ENCODE measurements at places on chromosomes 7 and 10.

DNA sequence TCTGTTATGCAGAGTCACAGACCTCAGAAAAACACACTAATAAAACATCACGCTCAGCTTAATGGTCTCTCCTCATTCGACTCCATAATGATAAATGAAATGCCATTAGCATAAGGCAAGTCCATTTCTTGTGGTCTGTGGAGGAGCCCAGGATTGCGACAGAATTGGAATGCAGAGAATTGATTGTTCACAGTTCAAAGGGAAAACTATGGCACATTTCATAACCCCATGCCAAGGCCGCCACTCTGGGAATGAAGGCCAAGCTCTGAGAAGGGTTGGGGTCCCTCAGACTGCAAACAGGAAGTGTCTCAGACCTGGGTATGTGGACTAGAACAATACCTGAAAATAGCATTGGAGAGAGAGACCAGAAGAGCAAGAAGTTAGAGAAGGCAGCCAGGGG is 398.9 kb downstream of the ADRA2A start:
- peak; percentile 11 for DNase-seq

DNA sequence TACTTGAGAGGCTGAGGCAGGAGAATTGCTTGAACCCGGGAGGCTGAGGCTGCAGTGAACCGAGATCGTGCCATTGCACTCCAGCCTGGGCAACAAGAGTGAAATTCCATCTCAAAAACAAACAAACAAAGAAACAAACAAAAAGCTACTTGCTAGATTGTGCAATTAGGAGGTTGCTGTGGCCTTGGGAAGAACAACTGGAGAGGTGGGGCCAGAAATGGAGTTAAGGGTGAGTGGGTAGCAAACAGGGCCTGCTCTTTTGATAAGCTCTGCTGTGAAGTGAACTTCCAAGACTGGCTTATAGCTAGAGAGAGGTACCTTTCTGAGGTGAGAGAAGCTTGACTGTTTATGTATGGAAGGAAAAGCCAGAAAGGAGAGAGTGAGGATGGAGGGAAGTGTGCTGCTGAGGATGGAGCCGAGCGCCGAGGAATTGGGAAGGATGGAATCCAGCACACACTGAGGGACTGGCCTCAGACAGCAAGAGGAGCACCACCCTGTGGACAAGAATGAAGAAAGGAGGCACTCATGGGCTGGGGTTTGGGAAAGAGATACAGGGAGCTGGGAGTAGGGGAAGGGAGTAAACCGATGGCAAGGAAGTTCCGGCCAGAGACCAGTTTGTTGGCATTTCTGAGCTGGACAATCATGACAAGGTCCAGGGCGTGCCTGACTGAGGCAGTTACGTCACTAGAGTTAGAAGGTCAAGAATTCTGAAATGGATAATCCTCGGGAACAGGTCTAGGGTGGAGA is 7.0 kb upstream of the RPEL1 start:
- DNase-seq, result peak; percentile 88

DNA sequence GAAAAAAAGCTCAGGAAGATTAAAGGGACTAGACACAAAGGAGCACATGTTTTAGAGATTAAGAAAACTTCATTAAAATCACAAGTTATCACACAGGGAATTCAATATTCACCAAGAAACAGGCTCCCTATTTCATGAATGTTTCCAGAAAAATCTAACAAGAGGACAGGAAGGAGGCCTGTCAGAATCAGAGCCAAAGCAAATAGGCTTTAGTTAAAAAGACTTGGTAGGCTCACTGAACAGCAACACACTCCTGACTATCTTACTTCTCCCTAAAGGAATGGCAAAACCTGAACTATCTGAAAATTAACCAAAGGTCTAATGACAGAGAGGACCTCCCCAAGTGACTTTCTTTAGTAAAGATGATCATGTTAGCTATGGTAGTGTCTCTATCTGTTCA is 188.3 kb upstream of the MEOX2 start:
- DNase-seq, result peak; percentile 41

- no peak for DNase-seq
Measured at GRCh38 chr10:78333362-78334143, 299.9 kb downstream of the RPS24 start.

DNA sequence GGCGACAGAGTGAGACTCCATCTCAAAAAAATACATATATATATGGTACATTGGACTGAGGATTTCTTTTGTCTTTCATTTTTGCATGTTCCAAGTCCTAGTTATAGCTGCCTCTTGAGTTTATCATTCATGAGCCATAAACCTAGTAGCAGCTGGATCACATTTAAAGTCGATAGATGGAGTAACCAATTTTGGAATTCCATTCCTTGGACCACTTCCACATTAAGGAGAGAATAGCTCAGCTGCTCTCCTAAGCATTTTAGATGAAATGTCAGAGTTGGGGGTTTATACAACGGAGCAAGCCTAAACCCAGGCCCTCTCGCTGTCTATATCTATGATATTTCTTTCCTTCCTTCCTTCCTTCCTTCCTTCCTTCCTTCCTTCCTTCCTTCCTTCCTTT is 141.2 kb downstream of the LYZL1 start:
- DNase-seq, result no peak

GRCh38 chr7:139731802-139732470 is 45.9 kb downstream of the HIPK2 start:
- DNase-seq, result peak; percentile 91

DNA sequence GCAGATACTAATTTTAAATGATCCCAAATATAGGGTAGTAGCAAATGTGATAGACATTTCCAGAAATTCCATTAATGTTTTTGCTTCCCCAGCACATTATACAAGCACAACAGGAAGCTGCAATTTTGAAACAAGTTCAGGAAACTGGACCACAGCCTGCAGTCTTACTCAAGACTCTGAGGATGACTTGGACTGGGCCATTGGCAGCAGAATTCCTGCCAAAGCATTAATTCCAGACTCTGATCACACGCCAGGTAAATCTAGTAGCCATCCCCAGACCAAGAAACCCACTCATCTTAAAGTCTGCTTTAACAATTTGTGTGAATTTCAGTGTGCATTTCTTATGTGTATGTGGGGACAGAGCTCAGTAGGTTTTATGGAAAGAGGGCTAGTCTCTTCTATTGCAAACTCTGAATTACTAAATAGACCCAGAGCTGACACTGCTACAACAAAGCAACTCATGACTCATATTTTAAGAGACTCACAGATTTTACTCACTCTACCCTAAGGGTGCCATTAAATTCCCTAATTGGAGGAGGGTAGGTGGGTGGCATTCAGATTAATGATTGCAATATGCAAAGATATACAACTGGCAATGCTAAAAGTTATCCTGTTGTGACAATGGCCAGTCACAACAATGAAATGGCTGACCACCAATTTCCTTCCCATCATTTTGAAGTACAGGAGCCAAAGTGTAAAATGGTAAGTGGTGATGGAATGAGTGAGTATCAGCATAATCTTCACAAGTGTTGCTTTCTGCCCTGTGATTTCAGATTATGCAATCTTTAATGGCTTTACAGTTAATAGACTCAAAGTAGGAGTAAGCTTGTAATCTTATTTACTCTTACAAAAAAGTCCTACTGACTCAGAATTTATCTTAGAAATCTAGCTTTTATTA is 317.6 kb upstream of the PLXDC2 start:
- DNase-seq, result peak; percentile 16

DNA sequence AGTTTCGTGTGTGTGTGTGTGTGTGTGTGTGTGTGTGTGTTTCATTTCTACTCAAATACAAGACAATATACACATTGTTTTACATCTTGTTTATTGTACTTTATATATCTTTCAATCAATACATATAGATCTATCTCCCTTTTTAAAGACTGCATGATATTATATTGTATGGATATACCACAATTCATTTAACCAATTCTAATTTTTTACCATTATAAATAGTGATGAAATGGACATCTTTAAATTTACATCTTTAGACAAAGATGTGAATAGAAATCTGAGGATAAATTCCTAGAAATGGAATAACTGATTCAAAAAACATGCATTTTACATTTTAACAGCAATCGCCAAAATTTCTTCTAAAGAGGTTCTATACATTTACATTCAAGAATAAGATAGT is 23.2 kb upstream of the HIBADH start:
- DNase-seq, result no peak

DNA sequence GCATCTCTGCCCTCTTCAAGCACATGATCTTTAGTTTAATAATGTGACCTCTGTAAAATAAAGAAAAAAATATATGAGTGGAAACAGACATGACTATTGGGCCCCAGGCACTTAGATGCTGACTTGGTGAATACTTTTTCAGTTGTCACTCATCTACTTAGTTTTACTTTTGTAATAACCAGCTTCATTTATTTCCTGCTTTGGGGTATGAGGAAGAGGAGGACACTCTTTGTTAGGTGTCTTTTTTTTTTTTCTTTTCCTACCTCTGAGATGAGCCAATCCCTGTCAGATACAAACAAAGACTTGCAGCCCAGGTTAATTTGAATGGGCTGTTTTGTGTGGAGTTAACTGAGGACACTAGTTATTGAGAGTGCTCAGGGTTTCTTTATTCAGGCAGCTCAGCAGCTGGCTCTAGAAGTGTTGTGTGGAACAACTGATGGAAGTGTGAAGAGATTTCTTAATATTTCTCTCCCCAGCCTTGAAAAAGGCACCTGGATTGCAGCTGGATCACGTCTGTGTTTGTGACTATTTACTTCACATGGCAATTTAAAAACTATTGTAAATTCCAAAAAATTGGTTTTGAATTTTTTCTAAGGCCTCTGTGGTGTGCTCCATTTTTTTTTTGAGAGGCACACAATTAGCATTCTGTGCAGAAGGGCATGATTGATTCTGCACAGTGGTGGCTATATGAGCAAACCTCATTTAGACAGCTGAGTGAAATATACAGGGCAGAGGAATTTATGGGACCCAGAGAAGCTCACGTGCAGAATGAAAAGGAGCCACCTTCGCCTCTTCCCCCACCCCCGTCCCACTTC is 333.8 kb downstream of the LRMDA start:
- DNase-seq, result no peak

- no peak for DNase-seq
Measured at GRCh38 chr7:147941381-147941780, 649.2 kb upstream of the C7orf33 start.

DNA sequence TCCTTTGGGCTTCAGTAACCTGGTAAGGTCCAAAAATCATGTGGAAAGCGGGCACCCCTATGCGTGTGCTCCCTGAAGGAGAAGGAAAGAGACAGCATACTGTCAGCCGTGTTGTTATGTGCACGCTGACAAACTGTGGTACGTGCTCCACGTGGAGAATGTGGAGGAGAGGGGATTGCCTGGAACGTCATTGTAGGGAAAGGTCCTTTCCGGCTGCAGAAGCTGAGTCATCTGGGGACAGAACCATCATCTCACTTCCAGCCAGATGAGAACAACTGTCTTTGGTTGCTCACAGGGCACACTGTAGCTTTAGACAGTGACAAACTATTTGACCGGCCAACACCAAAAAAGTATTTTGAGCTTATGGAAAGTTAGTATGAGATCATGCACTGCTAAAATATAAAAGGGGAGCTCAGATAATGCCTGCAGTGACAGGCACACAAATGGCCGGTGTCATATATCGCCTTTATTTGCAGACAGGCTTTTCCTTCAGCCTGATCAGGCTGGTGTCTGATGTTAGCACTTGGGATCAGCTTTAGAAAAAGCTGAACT is 38.8 kb upstream of the GRB10 start:
- DNase-seq, result no peak

DNA sequence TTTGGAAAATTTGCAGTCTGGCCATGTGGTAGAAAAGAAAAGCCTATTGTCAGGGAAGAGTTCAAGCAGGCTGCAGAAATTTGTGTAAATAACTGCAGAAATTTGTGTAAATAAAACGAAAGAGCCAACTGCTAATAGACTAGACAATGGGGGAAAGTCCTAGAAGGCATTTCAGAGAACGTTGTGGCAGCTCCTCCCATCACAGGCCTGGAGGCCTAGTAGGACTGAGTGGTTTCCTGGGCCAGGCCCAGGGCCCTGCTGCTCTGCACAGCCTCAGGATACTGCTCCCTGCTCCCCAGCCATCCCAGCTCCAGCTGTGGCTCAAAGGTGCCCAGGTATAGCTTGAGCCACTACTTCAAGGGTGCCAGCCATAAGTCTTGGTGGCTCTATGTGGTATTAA is 50.9 kb downstream of the RSBN1L start:
- no peak for DNase-seq

- no peak for DNase-seq
Measured at GRCh38 chr7:107969856-107970255, 33.1 kb downstream of the LAMB1 start.

- DNase-seq, result no peak
Measured at GRCh38 chr7:3210531-3210930, 90.5 kb upstream of the SDK1 start.

DNA sequence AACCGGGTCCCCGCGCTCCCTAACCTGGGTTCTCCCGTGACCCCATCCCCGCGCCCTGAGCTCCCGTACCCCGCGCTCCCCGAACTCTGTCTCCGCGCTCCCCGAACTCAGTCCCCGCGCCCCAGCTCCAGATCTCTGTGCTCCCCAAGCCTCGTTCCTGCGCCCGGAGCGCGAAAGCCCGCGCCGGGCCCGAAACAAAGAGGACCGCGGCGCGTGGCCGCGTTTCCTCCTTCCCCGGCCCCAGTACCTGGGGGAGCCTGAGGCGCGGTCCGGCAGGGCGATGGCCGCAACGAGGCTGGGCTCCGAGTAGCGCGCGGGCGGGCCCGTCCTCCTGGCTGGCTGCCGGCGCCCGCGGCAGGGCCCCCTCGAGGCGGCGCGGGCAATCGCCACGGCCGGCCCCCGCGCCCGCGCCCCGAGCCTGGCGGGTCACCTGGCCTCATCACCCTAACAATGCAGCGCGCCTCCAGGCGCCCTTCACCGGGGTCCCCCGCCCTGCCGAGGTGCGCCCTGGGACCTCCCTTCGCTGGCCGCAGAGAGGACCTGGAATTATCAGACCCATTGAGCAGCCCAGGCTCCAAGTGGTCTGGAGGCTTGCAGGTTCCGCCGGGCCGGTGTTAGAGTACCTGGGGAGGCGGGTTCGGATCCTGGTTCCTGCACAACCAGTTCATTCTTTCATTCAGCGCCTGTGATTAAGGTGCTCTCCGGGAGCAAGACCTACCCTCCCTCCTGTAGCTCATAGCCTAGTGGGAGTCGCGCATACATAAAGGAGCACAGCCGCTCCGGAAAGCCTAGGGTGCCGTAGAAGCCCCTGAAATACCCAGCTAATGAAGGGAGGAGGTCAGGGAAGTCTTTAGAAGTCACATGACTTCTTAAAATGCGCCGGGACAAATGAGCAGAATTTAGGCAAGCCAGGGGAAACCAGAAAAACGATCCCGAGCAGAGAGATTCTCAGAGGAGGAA is at the start of gene TNS3:
Gene TNS3 (minus strand): TSS at position 308 of the 960 bp plus-strand sequence. CDS start 142,475 bp downstream, outside the sequence.
- DNase-seq, result peak; percentile 43

DNA sequence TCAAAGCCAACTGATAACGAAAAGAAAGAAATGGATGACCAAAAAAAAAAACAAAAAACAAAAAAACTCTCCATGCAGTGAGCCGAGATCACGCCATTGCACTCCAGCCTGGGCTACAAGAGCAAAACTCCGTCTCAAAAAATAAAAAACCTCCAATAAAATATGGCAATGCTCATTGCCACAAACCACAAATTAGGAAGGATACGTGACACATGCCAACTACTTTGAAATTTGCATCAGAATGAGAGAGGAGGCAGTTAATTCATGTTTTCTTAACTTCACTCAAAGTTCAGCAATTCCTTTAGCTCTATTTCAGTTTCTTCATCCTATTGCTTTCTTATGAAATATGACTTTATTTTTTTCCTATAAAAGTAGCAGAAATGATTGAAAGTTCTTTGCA is 398.1 kb upstream of the C7orf33 start:
- no peak for DNase-seq

- DNase-seq, result no peak
Measured at GRCh38 chr7:45048748-45049147, 40.0 kb downstream of the NACAD start.

- DNase-seq, result no peak
Measured at GRCh38 chr7:53131697-53132096, 96.3 kb downstream of the POM121L12 start.

- DNase-seq, result no peak
Measured at GRCh38 chr7:149717481-149717880, 55.9 kb downstream of the ZNF467 start.

GRCh38 chr10:69837261-69837660 is 35.6 kb downstream of the COL13A1 start:
- DNase-seq, result no peak

Data from fibroblast of the aortic adventitia (primary cell).